Stimulated activated CD4-positive, alpha-beta T cell treated with anti-CD3 and anti-CD28 coated beads, TNF-alpha, amount 100 ng/mL, for 4 hours (primary cell): ENCODE measurements at places on chromosomes 6 and 20.

- no peak for DNase-seq
Measured at GRCh38 chr20:53216478-53216855, 244.3 kb downstream of the TSHZ2 start.

DNA sequence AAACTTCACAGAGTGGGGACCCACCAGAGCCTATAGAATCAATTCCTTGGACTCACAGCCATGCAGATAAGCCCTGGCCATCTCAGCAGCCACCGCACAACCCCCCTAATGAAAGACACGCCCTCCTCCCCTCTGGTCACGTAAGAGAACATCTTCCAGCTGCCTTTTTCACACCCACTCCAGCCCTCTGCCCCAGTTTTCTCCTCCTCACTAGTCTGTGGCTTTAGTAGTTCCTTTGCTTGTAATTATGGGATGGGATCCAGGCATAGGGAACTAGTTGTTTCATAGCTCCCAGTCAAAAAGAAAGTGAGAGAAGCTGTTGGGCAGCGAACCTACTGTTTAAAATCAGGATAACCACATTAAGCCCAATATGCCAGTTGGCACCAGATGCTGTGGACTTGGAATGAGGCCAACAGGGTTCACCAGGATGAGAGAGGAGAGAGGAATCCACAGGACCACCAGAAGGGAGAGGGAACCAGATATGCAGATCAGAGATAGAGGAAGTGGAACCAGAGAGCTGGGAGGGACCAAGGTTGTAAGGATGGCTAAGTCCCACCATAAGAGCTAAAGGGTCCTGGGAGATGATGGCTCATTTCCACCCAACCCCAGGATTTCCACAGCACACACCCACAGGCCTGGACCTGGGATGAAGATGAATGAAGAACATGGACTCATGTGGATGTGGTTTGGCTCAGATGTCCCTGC lies 9.0 kb upstream of the BTN3A1 start:
- DNase-seq, result no peak

- DNase-seq, result no peak
Measured at GRCh38 chr6:12516070-12516469, 200.5 kb upstream of the PHACTR1 start.

DNA sequence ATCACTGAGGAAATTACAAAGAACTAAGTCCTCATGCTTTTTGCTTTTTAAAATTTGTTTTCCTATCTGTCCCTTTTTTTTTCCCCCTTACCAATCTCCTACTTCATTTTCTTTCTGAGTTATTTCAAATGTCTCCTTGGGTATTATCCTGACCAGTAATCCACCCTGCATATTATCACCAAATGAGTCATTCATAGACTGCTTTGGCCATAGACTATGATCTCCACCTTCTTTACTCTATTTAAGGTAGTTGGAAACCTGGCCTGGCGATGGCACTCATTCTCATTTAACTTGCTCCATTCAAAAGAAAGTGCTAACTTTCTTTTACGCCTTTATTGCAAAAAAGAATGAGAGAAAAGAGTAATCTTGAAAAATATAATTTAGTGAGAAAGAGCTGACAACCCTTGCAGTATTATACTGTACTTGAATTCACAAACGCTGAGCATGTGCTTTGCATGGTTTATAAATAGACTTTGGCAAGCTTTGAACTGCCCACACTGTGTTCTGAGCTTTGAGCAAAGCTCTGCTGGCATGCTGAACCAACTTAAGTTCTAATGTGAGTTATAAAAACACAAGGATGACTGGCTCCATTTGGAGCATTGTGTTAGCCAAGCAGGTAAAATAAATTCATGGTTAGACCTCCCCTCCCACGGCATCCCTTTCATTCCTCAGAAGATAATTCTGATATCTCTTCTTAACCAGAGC lies 198.9 kb downstream of the NKAIN2 start:
- no peak for DNase-seq

DNA sequence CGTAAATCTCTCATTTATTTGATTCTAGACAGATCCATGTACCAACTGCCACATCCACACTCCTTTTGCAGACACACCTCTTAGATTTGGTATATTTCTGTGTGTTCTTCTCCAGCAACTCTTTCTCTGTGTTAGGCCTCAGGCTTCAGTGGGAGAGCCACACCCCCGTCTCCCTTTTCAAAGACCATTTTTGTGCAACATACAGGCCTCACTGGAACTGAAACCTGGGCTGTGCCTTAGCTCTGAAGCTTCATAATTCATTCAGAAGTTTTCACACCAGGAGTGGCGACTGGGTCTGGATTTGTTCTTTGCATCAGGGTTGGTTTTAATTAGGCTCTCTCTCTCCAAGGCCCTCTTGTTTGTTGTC lies 170.2 kb downstream of the THBS2 start:
- DNase-seq, result no peak

GRCh38 chr6:142856624-142857232 lies 88.2 kb downstream of the HIVEP2 start:
- DNase-seq, result no peak

- DNase-seq, result no peak
Measured at GRCh38 chr6:122770835-122771601, 8.5 kb upstream of the FABP7 start.
